ENCODE measurements at places on chromosomes 4 and X. TPM values are rescaled to one million over a fixed set of nuclear protein-coding genes. Genes with fewer than 3 reads are reported as not detected.

- DNase-seq = peak; percentile 72
These were observed 53.8 kb upstream of the OTUD4 start for GRCh38 chr4:145234091-145234706.

TRIM61 gene
- total RNA-seq = 1.7 TPM

DNA sequence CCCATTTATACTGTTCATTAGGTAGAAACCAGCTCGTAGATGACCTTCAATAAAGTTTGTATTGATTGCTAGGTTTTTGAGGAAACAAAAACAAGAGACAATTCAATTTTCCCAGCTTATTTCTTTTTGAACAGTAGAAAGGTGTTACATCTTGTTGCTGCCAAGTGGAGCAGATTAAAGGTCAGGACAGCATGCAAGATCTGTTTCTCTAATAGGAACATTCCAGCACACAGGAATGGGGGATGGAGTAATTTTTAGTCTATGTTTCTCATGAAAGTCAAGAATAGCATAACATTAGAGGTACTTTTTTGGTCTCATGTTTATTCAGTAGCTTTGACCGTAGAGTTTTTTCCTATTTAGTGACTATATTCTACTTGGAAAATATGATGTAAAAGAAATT is 132.4 kb downstream of the IL1RAPL1 start:
- no peak for DNase-seq

RRH gene
- not detected for total RNA-seq

GRCh38 chr4:189404271-189404670 is 536.4 kb upstream of the FRG1 start:
- no peak for DNase-seq

GRCh38 chr4:98873059-98873458 is 55.9 kb downstream of the EIF4E start:
- DNase-seq = peak; percentile 64

Measured in fibroblast of villous mesenchyme (primary cell).